ENCODE measurements at places on chromosomes 5 and 9.

GRCh38 chr9:132125944-132126679 lies 35.7 kb upstream of the NTNG2 start:
- no peak for DNase-seq

DNA sequence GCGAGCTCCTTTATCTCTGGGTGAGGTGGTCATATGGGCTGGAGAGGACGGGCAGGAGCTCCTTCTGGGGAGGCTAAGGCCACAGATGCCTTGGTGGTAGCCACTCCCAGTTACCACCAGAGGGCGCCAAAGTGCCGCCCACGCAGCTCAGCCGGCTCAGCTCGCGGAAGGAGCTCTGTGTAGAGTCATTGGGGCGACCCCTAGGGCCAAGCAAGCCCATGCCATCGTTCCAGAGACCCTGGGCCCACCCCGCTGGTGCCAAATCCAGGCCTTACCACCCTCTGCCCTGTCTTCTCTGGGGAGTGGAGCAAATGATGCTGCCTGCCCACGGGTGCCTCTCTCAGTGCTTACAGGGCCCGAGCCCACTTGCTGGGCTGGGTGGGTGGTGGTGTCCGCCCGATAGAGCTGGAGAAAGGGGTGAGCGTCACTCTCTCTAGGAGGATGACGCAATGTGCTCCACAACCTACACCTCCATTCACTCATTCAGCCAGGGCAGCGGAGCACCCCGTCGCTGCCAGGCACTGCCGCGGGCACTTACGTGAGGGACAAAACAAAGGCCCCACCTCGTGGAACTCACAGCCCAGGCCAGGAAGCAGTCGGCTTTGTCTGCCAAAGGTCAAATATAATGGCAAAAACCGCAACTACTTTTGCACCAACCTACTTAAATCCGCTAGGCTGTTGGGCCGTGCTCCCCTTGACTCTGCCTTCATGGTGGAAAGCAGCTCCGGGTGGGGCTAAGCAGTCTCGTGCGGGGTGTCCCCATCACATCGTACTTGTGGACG lies 13.8 kb downstream of the TSPAN17 start:
- DNase-seq = peak; percentile 41

DNA sequence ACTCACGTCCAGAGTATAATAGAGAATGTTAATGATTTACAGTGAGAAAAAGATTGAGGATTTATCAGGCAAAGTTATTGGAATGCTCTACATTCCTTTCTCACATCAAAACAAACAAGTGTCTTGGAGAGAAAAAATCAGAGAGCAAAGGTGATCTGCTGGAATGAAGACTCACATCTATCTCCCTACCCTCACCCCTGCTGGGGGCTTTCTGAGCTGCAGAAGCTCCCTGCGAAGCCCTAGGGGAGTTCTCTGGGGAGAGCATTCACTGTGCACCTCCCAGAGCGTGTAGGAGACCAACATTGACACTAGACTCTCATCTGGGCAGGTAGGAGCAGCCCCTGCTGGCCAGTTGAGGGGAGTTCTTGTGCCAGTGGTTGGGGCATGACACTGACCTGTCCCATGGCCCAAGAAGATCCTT lies 76.6 kb upstream of the ADAMTS16 start:
- peak; percentile 23 for DNase-seq

DNA sequence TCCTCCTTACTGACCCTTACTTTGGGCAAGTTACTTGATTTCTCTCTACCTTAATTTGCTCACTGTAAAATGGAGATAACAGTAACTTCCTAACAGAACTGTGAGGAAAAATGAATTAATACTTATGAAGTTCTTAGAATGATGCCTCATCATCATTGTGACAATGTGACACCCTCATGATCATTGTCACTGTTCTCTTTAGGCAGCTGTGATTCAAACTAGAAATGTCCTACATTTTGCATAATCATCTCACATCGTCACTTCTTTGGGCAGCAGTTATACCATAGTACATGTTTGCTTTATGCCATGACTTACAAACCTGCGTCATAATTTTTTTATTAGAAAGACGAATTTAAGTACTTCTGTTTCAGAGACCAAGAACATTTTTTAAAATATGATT lies 9.7 kb downstream of the SLC30A5 start:
- DNase-seq = no peak

GRCh38 chr9:97759581-97760288 lies 62.6 kb upstream of the XPA start:
- DNase-seq = no peak

Measured in NCI-H1930 (cell line).